MM.1S (cell line): ENCODE measurements at places on chromosomes 3 and 15.

DNA sequence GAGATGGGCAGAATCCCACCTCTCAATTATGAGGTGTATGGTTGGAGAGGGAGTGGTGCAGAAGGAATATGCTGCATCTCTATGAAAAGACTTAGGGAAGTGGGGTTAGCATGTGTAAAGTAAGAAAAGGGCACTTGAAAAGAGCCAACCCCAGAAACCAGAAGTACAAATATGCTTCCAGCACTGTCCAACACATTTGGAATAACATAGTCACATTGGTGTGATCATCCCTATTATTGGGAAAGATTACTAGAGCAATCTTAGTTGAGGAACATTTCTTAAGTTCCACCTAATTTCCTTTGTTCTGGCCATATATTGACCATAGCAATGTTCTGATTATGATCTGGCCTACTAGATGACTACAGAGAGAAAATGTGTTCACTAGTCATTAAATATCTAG is 34.3 kb downstream of the HMG20A start:
- DNase-seq, result no peak

DNA sequence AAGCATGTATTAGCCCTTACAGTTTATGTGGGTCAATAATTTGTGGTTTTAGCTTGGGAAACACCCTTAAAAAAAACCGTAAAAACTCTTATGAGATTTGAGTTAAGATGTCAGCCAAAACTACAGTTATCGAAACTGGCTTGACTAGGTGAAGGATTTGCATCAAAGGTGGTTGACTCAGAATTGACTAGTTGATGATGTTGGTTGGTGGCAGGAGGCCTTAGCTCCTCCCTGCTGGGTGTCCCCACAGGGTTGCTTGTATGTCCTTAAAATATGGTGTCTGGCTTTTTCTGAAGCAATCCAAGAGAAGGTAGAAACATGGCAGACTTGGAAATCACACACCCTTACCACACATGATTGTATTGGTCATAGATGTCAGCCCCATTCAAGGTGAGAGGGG is 305.1 kb downstream of the ROBO2 start:
- DNase-seq, result peak; percentile 4

DNA sequence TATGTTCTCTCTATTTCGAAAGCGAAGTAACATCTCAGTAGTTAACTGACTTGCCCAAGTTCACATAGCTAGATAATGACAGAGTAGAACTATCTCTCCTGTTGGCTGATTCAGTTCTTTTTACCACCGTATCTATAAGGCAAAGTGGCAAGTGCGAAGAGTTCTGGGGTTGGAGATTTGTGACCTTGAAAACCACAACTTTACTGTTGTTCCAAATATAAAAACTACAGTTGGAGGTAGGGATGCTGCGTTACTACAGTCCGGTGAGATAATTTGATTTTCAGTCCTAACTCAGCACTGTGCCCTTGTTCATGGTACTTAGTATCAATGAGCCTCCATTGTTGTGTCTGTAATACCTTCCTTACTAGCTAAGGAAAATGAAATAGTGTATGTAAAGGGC is 71.2 kb upstream of the GOLGA8B start:
- DNase-seq, result no peak

GRCh38 chr15:51128701-51129100 is 34.0 kb upstream of the TNFAIP8L3 start:
- DNase-seq, result no peak

DNA sequence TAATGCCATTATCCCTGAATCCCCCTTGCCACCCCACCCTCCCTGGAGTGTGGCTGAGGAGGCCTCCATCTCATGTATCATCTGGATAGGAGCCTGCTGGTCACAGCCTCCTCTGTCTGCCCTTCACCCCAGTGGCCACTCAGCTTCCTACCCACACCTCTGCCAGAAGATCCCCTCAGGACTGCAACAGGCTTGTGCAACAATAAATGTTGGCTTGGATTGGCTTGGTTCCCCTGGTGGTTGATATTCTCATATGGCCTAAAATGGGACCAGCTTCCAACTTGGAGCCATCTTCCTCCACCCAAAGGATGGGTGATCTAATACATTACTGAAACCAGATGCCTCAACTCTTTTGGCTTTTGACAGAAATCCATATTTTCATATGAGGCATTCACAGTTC is 34.9 kb downstream of the VIPR1 start:
- DNase-seq, result no peak

- DNase-seq, result no peak
Measured at GRCh38 chr15:58908550-58909309, 24.7 kb downstream of the SLTM start.
